ENCODE measurements at places on chromosomes 16 and 17.

- DNase-seq: no peak
These were observed 7.6 kb downstream of the AIPL1 start for GRCh38 chr17:6427279-6427781.

DNA sequence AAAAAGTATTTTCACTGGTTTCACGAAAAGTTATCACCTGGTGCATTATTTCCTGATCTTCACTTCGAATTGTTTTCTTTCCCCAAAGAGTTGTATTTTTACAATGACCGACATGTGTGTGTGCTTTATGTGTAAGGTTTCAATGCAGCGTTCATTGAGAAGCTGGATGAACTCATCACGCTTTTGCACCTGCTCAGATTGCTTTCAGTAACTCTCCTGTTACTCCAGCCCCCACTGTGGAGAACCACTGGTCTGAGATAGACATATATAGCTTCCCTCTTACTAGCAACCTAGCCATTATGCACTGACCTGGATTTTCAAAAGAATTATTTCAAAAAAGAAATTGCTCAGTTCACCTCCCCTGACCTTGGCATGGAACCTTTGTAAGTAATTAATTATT, 178.3 kb upstream of the CHMP6 start:
- DNase-seq: no peak

DNA sequence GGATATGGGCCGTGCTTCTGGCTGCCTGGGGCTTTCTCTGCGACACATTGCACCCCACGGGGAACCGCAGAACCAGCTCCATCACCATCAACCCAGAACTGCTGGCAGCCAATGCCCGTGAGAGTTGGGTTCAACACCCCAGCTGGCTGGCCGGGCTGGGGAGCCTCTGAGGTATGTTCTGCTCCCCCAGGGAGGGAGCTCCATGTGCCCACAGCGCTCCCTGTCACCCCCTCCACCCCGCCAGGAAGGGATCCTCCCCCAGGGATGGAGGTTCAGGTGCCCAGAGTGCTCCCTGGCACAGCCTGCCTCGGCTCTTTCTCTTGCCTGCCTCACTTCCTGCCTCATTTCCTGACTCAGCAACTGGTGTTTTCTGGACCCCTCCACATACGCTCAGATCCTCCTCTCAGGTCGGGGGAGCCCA, 24.2 kb upstream of the MPRIP start:
- no peak for DNase-seq

DNA sequence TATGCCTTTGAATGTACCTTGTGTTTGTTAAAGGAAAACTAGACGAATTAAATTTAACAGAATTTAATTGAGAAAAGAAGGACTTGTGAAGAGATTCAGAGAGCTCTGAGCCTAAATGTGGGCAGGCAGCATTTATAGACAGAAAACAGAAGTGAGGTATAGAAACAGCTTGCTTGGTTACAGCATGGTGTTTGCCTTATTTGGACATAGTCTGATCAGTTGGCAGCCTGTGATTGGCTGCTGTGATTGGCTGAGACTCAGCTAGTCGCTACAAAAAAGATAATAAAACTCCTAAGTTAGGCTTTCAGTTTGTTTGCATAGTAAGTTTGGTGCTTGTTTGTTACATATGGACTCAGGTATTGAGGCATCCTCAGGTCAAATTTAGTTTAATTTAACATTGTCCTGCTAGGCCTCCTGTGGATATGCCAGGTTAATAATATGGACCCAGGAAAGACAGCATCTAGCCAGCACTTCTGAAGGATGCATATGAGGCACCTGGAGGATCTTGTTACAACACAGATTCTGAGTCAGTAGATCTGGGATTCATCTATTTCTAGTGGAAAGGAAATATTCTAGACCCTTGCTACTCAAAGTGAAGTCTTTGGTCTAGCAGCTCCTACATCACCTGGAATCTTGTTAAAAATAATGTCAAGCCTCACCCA, 43.4 kb downstream of the SLFN5 start:
- no peak for DNase-seq

DNA sequence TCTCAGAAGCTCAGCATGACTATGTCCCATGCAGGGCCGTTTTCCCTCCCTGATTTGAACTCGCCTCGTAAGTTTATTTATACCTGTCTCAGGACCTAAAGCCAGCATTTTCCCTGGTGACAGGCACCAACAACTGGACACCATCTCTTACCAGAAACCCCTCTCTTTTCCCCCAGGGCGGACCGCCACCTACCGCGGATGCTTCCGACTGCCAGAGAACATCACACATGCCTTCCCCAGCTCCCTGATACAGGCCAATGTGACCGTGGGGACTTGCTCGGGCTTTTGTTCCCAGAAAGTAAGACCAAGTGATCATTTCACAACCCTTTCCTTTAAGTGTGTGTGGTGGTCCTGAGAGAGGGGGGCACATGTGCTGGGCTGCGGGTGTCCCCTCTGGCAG, 24.7 kb downstream of the WSCD1 start:
- no peak for DNase-seq

DNA sequence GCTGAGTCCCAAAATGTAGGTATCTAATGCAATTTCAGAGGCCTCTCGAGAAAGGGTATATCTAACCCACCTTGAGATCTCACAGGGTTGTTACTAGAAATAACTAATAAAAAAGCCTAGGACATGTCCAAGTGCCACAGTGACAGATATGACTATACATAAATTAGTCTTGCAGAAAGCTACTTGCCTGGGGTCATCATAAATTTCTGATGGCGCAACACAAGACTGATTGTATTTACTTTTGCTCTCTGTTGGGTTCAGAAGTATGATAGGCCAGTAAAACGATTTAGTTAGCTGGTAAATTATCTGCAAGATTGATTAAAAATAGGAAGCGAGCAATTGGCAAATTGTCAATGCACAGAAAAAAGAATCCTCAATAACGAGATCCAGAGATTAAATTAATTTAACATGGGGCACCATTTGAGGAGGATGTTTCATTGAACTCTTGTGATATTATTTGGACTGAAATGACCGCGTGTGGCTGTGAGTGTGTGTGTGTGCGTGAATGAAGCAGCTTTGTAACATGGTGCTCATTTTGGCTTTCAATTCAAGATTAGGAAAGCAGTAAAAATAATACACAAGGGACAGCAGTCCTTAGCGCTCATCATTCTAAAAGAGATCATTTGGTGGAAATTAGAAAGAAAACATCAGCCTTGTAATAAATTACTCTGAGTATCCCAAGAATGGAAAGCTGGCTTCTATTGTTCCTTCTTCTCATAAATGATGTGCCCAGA, 157.4 kb upstream of the ZFHX3 start:
- no peak for DNase-seq

DNA sequence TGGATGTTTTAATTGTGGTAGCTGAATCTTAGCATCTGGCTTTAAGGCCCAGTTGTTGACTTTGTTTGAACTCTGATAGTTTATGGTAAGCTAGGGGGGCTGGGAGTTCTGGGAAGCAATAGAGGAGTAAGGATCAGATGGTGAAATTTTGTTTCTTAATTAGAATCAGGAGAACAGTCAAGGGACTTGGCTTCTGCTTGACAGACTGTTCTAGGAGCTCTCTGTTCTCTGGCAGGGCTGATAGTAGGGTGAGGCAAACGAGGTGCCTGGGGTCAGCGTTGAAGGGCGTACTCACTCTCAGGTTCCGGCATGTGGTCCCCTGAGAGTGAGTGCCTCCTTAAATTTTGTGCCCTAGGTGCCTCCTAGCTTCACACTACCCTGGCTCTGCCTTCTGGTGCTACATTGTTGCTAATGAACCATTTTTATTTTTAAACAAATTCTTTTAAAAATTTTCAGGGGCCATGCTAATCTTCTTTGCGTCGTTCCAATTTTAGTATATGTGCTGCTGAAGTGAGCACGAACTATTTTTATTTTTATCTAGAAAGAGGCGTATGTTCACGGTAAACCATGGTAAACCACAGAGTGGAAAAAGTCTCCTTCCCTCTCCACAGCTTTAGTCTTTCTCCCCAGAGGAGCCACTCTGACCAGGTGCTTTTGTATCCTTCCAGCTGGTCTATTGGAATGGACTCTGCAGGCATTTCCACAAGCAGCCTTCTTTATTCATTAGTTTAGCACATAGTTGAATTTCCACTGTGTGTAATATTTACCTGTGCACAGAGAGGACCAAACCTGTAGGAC, 19.7 kb downstream of the SLC7A6 start:
- no peak for DNase-seq

DNA sequence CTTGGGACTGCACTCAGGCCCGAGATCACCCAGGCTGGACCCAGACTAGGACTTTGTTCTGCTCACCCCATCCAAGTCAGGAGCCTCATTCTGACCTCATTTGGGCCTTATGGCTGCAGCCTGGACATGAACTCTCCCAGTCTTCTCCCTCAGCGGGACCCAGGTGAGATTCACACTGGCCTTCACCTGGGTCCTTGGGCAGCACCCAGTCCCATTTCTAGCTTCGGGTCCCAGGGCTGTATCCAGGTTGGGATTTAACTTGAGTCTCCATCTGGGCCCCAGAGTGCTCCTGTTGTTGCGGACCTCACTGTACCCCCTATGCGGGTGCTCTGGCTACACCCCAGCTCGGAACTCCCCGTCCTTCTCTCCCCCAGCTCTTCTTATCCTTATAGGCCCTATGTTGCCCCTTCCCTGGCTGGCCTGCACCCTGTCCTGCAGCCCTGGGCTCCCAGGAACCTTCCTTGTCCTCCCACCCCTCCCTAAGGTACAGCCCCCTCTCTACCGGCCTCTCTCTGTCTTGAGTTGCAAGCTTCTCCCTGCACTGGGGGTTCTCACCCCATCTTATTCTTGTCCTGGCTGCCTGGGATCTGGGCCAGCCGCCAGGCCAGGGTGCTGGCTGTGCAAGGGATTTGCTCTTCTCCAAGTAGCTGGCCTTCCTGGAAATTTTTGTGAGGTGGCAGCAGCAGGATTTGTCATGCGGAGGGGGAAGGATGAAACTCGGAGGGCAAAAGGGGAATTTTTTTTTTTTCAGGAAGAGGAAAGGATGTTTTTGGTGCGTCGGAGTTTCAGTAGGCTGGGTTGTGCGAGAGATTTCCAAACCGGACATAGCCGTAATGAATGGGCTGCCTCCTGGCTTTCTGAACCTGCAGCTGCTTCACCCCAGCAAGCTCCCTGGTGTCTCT, 904 bp downstream of the MAP2K3 start:
- DNase-seq: no peak

- no peak for DNase-seq
These were observed 1.7 kb upstream of the CYTH1 start for GRCh38 chr17:78783711-78784324.

- DNase-seq: no peak
These were observed 2.5 kb downstream of the SLC22A31 start for GRCh38 chr16:89197633-89198416.

- DNase-seq: no peak
These were observed 121.2 kb downstream of the IRX3 start for GRCh38 chr16:54165174-54165911.

- no peak for DNase-seq
These were observed 8.0 kb upstream of the KRTAP2-4 start for GRCh38 chr17:41073676-41074075.

DNA sequence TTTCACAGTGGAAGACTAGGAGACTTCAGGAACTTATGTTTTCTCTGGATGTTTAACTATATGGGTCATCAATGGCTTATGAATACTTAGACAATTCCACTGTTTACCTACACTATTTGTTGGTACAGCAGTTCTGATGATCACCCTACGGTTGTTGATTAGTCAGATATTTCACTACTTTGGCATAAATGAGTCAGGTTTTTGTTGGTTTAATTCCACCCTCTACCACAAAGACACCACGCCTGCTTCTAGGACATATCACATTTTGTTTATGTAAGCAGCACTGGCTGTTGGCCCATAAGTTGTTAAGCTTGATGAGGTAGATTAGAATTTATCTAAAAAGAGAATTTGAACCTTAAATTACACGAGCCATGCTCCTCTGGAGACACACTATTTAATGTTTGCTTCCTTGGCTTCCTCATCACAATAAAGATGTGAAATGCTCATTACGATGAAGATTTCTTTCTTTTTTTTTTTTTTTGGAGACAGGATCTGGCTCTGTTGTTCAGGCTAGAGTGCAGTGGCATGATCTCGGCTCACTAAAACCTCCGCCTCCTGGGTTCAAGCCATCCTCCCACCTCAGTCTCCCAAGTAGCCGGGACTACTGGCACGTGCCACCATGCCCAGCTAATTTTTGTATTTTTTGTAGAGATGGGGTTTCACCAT, 4.3 kb downstream of the GDE1 start:
- no peak for DNase-seq

DNA sequence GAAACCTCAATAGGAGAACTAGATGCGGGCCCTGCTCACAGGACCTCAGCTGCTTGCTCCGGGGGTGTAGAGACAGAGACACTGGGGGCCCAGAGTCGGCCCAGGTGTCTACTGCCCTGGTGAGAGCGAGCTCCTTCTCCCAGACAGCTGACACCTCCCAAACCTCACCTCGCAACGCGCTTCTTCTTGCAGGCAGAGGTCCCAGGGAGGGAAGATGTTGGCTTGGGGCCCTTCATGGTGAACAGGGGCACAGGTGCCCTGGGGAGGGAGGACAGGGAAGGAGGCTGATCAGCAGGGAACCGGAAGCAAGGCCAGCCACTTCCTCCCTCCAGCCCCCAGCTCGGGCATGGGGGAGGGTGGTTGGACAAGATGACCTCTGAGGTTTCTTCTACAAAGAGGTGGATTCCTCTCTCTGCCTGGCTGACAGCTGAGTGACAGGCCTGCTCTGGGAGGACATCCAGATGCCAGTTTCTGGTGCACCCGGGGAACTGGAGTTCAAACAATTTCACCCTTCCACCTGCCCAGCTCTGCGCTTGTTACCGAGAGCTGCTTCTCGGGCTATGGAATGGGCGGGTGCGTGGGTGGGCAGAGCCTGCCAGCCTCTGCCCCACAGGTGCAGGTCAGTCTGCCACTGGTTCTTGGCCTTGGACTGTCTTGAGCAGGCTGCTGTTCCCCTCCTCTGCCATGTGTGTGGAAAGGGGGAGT, 11.7 kb upstream of the GFAP start:
- DNase-seq: no peak

- DNase-seq: peak; percentile 81
These were observed 4.1 kb downstream of the MGAT5B start for GRCh38 chr17:76872221-76872873.

DNA sequence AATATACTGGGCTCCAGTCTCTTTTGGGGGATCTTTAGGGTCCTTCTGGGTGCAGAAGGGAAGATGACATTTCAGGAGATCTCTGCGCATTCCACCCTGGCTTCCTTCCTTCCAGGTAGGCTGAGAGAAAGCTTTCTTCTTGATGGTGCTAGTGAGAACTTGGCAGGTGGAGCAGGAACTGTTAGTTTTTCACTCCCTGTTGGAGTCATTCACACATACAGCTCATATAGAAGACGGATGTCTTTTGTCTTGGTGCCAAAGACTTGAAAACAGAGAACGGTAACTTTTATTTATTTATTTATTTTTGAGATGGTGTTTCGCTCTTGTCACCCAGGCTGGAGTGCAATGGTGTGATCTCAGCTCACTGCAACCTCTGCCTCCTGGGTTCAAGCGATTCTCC, 43.9 kb downstream of the PITPNC1 start:
- no peak for DNase-seq

DNA sequence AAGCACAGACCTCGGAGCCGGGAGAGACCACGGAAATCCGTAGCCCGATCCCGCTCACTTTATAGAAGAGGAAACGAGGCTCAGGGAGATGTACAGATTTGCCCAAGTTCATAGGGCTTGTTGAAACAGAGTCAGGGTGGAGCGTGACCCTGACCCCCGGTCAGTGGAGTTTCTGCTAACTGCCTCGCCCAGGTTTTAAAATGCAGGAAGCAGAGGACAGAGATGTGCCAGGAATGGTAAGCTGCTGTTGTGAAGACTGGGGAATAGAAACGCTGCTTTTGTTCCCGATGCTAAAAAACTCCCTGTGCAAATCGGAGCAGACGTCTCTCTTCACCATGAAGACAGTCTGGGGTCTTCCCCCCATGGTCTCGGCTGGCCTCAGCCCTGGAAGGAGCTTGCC, 403.0 kb downstream of the SEC14L1 start:
- no peak for DNase-seq
